Omental fat pad (tissue), 4 donors: ENCODE measurements at places on chromosomes 7 and 10. TPM values are rescaled to one million over a fixed set of nuclear protein-coding genes. Genes with fewer than 3 reads are reported as not detected.

GRCh38 chr10:50541921-50542320, 81.8 kb downstream of the SGMS1 start:
- DNase-seq = no peak

HMX3 gene
- not detected for total RNA-seq

CHCHD3 gene
- total RNA-seq = 57.9 TPM

ATP5MK gene
- 149 TPM for total RNA-seq

GRCh38 chr7:102426268-102427018, 6.9 kb upstream of the ORAI2 start:
- no peak for DNase-seq

DNA sequence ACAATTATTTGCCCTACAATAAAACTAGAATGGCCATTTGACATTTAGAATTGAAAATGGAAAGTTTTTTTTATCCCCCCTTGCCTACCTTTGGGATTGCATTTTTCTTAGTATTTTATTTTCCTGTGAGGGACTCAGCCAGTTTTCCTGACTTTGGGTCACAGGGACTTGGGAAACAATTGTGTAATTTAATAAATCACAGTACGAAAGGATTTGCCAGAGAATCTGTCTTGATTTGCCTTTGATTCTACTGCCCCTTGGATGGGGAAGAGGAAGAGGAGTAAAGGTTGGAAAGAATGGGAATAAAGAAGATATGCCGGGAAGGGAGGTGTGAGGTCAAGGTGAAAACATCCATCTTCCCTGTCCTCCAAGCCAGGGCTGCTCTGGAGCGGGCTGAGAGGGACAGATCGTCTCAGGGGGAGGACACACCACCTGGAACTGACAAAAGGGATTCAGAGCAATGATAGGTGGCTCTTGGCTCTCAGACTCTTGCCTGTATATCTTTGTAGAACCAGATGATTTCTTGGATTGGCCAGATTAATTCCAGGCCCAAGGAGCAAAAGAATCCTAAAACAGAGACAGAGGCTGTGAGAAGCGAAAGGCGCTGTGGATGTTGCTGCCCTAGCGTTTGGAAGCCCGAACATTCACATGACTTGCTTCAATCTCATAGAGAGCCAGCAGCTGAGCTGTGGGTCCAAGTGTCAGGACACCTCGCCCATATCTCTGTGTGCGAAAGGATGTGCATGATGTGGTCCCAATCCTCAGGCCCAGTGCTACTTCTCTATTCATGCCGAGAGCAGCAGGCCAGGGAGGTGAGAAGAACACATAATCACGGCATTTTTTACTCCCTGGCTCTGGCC, 50.3 kb upstream of the ZEB1 start:
- no peak for DNase-seq

DNA sequence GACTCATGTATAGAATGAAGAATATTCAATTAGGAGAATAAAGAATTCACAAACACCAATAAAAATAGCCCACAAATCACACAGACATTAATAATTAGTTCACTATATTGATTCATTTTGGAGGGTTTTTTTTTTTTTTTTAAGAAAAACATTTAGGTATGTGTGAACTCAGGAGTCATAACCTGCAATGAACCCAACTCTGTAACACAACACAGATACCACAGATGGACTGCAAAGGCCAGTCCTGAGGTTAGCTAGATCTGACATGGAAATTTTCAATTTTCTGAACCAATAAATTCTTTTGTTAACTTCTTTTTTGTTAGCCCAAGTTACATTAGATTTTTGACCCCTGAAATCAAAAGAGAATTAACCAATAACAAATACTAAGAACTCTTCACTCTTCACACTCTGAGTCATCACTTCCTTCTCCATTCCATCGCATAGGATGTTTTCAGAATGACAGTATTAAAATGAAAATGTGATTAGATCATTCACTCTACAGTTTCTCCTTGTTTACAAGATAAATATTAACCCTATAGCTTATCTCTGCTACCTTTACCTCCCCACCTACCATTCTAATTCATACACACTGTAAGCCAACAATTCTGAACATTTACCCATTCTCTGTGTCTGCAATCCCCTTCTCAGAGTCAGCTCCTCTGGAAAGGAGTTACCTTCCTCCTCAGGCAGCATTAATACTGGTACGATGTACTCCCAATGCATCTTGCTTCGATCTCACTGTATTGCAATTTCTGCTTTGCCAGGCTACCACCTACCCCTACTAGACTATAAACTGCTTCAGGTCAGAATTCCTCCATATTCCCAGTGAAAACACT, 141.5 kb downstream of the LRRN3 start:
- no peak for DNase-seq

GIMAP6 gene
- total RNA-seq = 49.4 TPM

MMRN2 gene
- 86.6 TPM for total RNA-seq

GRCh38 chr7:2281541-2281940, 32.7 kb downstream of the SNX8 start:
- no peak for DNase-seq

GRCh38 chr7:157521061-157521731, 184.4 kb downstream of the DNAJB6 start:
- DNase-seq = no peak

GRCh38 chr7:130959743-130960207, 225.8 kb upstream of the KLF14 start:
- DNase-seq = no peak

SKIDA1 gene
- 0.44 TPM for total RNA-seq

ASB10 gene
- total RNA-seq = not detected

- DNase-seq = no peak
Measured at GRCh38 chr10:62794306-62794705, 10.2 kb upstream of the ADO start.

NPFFR1 gene
- total RNA-seq = 0.19 TPM

HYAL4 gene
- total RNA-seq = not detected

- DNase-seq = no peak
Measured at GRCh38 chr10:91582153-91582554, 50.7 kb downstream of the PPP1R3C start.

- DNase-seq = no peak
Measured at GRCh38 chr7:150375662-150376521, 3.2 kb upstream of the ZNF775 start.

DNA sequence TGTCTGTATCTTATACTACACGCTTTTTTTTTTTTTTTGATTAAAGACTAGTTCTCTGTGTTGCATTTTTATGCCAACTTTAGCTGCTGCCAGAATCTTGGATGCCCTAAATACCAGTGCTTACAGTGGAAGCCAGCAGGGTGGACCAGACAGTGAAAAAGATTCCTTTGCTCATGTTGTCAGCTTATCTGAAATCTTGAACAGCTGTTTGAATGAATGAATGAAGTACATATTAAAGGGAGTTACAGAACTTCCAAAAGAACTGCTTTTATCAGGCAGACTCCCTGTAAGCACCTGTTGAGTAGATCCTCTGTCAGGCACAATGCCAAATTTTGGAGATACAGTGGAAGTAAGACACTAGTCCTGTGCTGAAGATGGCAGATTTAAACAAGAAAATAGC, 184.9 kb downstream of the PPP1R9A start:
- no peak for DNase-seq

GRCh38 chr10:114487815-114488536, 83.7 kb upstream of the AFAP1L2 start:
- no peak for DNase-seq

TRPV6 gene
- 0.48 TPM for total RNA-seq

GRCh38 chr10:120969219-120969645, 118.1 kb downstream of the WDR11 start:
- DNase-seq = no peak

- no peak for DNase-seq
Measured at GRCh38 chr7:41037691-41038090, 665.2 kb downstream of the INHBA start.

PNLIP gene
- total RNA-seq = not detected

DNA sequence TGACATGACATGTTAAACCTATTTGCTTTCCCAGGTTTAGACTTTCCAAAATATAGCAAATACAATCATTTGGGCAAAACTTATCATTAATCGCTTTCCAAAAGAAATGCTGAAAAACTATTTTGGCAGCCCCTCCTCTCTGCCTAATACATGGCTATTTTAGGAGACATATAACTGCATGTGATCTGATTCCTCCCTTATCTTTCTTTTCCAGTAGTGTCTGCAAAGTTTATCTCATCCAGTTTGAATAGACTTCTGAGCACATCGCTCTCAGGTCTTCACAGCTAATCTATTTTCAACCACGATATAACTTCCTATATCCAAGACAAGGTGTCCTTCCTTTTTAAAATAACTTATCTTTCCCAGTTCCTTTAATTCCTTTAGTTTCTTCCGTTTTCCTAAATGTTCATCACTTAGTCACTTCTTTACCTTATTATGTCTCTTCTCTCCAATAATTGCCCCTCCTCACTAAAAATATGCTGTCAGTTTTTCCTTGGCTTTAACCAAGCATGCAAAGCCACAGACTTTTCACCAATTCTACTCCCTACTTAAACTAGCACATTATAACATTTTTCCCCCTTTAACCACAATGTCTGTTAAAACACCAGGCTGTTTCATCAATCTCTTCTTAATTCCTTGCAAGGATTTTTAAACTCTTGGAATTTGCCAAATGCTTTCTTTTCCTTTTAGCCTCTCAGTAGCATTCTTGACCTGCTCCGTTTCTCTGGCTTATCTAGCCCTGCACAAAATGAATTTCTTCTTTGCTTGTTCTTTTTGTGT, 24.4 kb downstream of the GNG11 start:
- DNase-seq = no peak

- no peak for DNase-seq
Measured at GRCh38 chr10:14502431-14502830, 171.7 kb upstream of the FRMD4A start.

DNA sequence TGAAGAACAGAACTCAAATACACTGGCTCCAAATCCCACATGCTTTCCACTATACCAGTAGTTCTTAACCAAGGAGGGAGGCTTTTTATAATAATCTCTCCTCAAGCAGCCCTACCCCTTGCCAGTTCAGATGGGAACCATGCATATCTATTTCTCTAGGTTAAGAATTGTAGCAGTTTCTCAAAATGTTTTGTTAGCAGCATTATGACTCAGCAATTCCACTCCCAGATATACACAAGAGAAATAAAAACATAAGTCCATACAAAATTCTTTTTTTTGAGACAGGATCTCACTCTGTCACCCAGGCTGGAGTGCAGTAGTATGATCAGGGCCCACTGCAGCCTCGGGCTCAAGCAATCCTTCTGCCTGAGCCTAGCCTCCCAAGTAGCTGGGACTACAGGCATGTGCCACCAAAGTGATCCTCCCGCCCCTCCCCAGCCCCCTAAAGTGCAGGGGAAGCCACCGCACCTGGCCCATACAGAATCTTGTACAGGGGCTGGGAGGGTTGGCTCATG, 18.1 kb downstream of the YWHAG start:
- no peak for DNase-seq

CALML3 gene
- not detected for total RNA-seq

GRCh38 chr10:45433716-45434469, 59.9 kb downstream of the ALOX5 start:
- no peak for DNase-seq

GRCh38 chr7:56007891-56008290, 43.4 kb downstream of the PSPH start:
- DNase-seq = no peak

PPP1R17 gene
- not detected for total RNA-seq

- DNase-seq = no peak
Measured at GRCh38 chr10:13834581-13835286, 248.0 kb downstream of the PRPF18 start.

DNA sequence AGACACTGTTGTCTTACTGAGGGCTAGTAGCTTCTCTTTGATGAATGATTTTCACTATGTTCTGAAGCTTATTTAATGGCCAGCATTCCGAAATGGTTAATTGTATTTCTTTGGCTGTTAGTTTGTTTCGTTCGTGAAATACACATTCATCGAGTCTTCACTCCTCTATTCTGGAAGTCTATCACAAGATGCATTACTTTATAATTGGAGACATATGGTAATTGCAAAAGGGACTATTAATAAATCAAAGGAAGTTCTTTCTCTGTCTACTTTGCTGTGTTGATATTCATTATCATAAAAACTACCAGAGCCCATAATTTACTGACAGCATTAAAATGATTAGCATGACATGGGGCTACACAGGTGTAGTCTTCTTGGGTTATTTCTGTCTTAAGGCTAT, 133.8 kb upstream of the IGFBP3 start:
- DNase-seq = no peak

UBTD1 gene
- 22.8 TPM for total RNA-seq

SNCG gene
- total RNA-seq = 70.9 TPM

GRCh38 chr7:41447450-41448042, 255.3 kb downstream of the INHBA start:
- DNase-seq = no peak

GRCh38 chr7:89661876-89662275, 492.4 kb upstream of the STEAP1 start:
- DNase-seq = no peak

ANKRD30A gene
- 0.79 TPM for total RNA-seq

OR2A42 gene
- total RNA-seq = 1.0 TPM

DNA sequence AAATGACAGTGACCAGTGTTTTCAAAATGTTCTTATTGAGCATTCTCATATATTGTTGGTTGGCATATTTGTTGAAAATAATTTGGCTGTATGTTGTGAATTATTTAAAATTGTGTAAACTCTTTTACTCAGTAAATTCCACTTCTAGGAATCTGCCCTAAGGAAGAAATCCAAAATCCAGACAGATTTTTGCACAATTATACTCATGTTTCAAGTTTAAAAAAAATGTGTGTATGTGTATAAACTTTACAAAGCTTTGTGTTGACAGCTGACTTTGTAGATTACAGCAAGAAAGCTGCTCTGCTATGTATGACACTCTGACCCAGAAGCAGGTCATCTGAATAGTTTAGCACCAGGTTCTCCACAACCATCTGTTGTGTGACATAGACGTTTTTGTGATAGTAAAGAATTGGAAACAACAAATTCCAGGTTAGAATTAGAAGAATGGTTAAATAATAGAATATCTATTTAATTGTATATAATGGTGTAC, 21.6 kb downstream of the KIFBP start:
- DNase-seq = no peak

GRCh38 chr10:101812606-101813005, 5.6 kb downstream of the OGA start:
- DNase-seq = no peak

- DNase-seq = no peak
Measured at GRCh38 chr7:20444030-20444800, 113.5 kb downstream of the ITGB8 start.

LHFPL3 gene
- total RNA-seq = not detected
